Upper lobe of left lung (tissue), 6 donors: ENCODE measurements at places on chromosomes 16 and 17. TPM values are rescaled to one million over a fixed set of nuclear protein-coding genes. Genes with fewer than 3 reads are reported as not detected.

The GNPTG gene
- total RNA-seq: 106 TPM

The OTOA gene
- total RNA-seq: 2.1 TPM

The TNS4 gene
- total RNA-seq: 0.54 TPM

The MIF4GD gene
- total RNA-seq: 41.7 TPM

DNA sequence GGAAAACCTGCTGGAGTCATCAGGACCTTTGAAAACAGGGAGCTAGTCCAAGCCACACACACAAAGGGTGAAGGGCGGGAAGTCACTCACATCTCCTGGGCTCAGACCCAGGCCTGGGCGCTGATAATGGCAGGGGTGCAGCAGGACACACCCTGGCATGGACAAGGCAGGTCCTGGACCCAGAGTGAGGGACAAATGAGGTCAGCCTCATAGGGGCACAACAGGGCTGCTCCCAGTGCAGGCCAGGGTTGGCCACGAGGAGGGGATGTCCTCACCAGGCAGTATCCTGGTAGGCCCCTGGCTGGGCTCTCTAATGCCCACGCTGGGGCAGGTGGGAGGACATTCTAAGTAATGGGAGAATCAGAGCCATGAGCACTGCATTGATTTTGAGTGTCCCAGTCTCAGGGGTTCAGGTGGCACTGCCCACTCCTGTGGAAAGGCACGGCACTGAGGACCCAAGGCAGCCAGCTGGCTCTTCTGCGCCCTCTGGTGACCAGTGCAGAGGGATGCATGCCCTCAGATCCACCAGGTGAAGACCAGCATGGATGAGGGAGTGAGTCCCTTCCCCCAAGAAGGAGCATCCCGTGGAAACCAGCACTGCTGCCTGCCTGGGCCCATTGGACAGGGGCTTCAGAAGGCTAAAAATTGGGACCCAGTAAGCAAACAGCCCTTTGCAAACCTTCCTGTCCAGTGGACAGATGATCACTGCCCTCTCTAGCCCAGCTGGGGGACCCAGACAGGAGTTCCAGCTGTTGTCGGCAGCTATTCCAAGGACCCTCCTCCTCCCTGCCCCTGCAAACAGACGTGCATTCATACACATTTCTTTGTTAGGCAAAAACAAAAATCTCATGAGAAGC lies 23.4 kb upstream of the SREBF1 start:
- peak overlapping the region; percentile 59 for H3K27ac ChIP-seq
- peaks cover 23% of the 10 kb centered on the region for H3K4me1 ChIP-seq
- H3K4me3 ChIP-seq: no peak overlapping the region
- no peaks in the 10 kb centered on the region for H3K27me3 ChIP-seq
- peak; percentile 84 for DNase-seq

GRCh38 chr16:78113258-78113657 lies 13.8 kb downstream of the WWOX start:
- no peak overlapping the region for H3K4me3 ChIP-seq
- DNase-seq: no peak
- H3K36me3 ChIP-seq: no peaks in the 10 kb centered on the region
- no peaks in the 10 kb centered on the region for H3K4me1 ChIP-seq
- no peaks in the 10 kb centered on the region for H3K27me3 ChIP-seq

- no peaks in the 10 kb centered on the region for H3K27me3 ChIP-seq
- H3K27ac ChIP-seq: no peak overlapping the region
- no peaks in the 10 kb centered on the region for H3K36me3 ChIP-seq
- H3K4me3 ChIP-seq: no peak overlapping the region
Observed at GRCh38 chr17:38864636-38865398, 5.0 kb upstream of the LASP1 start.

GRCh38 chr16:27326738-27327585 lies 13.2 kb downstream of the IL4R start:
- H3K27me3 ChIP-seq: no peaks in the 10 kb centered on the region
- peak overlapping the region; percentile 93 for H3K27ac ChIP-seq
- DNase-seq: peak; percentile 96
- peaks cover 96% of the 10 kb centered on the region for H3K4me1 ChIP-seq
- H3K4me3 ChIP-seq: no peak overlapping the region

- DNase-seq: no peak
- H3K4me1 ChIP-seq: no peaks in the 10 kb centered on the region
- no peaks in the 10 kb centered on the region for H3K36me3 ChIP-seq
Observed at GRCh38 chr16:80665356-80665755, 124.6 kb downstream of the DYNLRB2 start.

DNA sequence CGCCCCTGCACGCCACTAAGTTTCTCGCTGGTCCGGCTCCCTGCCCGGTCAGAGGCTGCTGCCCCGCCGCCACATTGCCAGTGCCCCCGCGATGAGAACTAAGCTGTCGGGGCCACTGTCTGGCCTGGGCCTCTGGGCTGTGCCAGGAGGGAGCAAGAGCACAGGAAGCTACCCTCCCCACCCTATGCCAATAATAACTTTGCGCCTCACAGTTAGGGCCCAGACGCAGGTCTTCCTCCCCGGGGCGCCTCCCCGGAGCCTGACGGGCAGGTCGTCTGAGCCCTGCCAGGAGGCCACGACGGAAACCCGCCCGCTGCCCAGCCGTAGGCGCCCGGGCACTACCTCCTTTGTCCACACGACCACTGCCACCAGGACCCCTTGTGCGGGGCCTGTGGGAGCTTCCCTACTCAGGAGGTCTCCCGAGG lies 1.5 kb downstream of the ZFPM1 start:
- no peak for DNase-seq
- H3K27me3 ChIP-seq: peaks cover 13% of the 10 kb centered on the region
- H3K27ac ChIP-seq: peak overlapping the region; percentile 78
- H3K36me3 ChIP-seq: no peaks in the 10 kb centered on the region
- H3K4me1 ChIP-seq: peaks cover 30% of the 10 kb centered on the region

The PLCG2 gene
- total RNA-seq: 32.7 TPM

- peak overlapping the region; percentile 24 for H3K27ac ChIP-seq
- H3K4me3 ChIP-seq: no peak overlapping the region
- H3K36me3 ChIP-seq: no peaks in the 10 kb centered on the region
- H3K27me3 ChIP-seq: no peaks in the 10 kb centered on the region
- DNase-seq: peak; percentile 66
Observed at GRCh38 chr16:70715055-70715858, 29.4 kb upstream of the MTSS2 start.

DNA sequence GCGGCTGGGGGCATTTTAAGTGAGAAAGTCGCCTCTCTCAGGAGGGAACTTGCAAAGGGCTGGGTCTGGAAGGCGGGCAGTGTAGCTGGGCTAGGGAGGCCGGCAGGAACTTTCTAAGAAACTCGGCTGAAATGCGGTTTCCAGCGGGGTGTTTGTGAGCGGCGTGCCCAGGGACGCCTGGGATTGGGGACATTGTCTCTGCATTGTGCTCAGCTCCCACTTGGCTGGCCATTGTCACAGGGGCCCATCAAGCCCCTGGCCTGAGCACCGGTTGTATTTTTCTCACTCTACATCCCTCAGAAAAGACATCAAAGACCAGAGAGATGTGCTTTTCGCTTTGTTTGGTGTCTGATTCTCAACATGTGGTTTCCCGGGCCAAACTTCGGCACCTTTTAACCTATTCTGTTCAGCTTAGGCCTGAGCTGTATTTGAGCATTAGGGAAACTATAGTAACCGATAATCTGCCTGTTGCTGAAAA lies 291.1 kb upstream of the IRX3 start:
- H3K27ac ChIP-seq: no peak overlapping the region
- no peaks in the 10 kb centered on the region for H3K4me1 ChIP-seq
- no peak for DNase-seq
- H3K36me3 ChIP-seq: no peaks in the 10 kb centered on the region

DNA sequence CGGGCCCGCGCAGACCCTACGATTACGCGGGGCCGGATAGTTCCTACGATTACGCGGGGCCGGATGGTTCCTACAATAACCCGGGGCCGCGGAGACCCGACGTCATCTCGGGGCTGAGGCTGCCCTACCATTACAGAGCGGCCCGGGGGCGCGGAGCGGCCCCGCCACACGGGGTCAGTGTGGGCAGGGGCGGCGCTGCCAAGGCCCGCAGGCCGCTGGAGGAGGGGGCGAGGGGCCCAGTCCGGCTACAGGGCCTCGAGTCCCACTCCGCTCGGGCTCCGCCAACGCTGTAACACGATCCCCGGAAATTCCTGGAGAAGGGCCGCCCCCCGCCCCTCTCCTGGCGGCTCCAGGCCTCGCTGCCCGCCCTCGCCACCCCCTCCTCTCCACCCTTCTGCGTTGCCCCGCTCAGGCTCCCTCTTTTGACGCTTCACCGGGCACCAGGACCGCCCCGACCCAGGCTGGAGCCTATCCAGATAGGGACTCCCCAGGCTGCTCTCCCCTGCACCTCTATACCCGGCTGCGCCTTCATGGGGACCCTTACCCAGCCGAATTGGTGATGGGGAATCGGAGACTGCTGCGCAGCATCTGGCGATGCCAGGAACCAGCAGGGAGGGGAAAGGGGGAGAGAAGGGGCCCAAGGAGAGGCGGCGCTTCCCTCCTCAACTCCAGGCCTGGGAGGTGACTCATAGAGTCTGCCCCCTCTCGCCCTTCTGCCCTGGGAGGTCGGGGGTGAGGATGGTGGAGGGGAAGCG lies at the start of gene RAB34:
Gene RAB34, minus strand, starts transcription at position 291 of the 755 bp plus-strand sequence. CDS start 602 bp downstream, outside the sequence.
- H3K27me3 ChIP-seq: no peaks in the 10 kb centered on the region
- peak within 1 kb of the TSS; percentile 87 for H3K27ac ChIP-seq
- peak within 1 kb of the TSS; percentile 71 for H3K4me3 ChIP-seq
- peaks cover 53% of the 10 kb centered on the region for H3K4me1 ChIP-seq
- H3K36me3 ChIP-seq: peaks cover 19% of the 10 kb centered on the region

The CA4 gene
- total RNA-seq: 15.8 TPM

GRCh38 chr16:20707461-20707860 lies 10.0 kb upstream of the ACSM1 start:
- no peaks in the 10 kb centered on the region for H3K4me1 ChIP-seq
- DNase-seq: no peak
- H3K27me3 ChIP-seq: no peaks in the 10 kb centered on the region
- no peaks in the 10 kb centered on the region for H3K36me3 ChIP-seq
- no peak overlapping the region for H3K4me3 ChIP-seq

GRCh38 chr17:82845163-82845807 lies 5.5 kb upstream of the ZNF750 start:
- no peak for DNase-seq
- H3K27me3 ChIP-seq: no peaks in the 10 kb centered on the region
- peak overlapping the region; percentile 65 for H3K27ac ChIP-seq
- no peaks in the 10 kb centered on the region for H3K36me3 ChIP-seq
- H3K4me1 ChIP-seq: peaks cover 13% of the 10 kb centered on the region

The OR2C1 gene
- total RNA-seq: 0.46 TPM
